NCI-H1436 (cell line): ENCODE measurements at places on chromosomes 11 and 22.

DNA sequence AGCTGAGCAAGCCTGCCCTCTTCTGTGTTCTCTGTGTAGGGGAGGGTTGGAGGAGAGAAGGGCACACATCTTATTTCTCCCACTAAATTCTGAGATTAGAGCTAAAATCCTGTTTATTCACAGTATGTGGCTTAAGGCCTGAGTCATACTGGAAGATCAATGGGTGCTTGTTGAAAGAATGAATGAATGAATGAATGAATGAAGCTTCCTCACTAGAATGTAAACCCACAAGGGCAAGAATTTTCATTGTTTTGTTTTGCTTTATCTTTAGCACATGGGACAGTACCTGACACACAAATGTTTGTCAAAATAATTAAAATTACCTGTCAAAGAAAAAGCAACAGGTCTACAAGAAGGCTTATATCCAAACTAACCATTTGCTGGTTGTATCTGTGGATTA lies 50.6 kb upstream of the PAK1 start:
- DNase-seq: no peak

GRCh38 chr11:11988681-11989261 lies 19.7 kb downstream of the DKK3 start:
- no peak for DNase-seq

- no peak for DNase-seq
Observed at GRCh38 chr11:75141166-75141565, 9.7 kb upstream of the SLCO2B1 start.

DNA sequence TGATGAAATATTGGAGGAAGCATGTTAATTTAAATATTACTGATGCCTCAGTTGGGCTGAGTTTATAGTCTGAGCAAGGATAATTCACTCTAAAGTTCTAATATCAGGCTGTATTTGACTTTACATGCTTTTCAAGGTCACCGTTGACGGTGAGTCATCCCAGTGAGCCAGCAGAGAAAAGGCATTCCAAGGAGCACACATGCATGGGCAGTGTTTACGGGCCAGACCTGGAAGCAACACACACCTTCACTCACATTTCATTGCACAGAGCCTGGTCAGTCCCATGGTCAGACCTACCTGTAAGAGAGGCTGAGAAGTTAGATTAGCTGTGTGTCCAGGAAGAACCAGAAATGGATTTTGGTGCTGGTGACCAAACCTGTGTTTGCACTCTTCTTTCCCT lies 53.5 kb downstream of the COMMD9 start:
- DNase-seq: no peak

GRCh38 chr11:77770629-77771028 lies 49.9 kb downstream of the RSF1 start:
- DNase-seq: no peak

DNA sequence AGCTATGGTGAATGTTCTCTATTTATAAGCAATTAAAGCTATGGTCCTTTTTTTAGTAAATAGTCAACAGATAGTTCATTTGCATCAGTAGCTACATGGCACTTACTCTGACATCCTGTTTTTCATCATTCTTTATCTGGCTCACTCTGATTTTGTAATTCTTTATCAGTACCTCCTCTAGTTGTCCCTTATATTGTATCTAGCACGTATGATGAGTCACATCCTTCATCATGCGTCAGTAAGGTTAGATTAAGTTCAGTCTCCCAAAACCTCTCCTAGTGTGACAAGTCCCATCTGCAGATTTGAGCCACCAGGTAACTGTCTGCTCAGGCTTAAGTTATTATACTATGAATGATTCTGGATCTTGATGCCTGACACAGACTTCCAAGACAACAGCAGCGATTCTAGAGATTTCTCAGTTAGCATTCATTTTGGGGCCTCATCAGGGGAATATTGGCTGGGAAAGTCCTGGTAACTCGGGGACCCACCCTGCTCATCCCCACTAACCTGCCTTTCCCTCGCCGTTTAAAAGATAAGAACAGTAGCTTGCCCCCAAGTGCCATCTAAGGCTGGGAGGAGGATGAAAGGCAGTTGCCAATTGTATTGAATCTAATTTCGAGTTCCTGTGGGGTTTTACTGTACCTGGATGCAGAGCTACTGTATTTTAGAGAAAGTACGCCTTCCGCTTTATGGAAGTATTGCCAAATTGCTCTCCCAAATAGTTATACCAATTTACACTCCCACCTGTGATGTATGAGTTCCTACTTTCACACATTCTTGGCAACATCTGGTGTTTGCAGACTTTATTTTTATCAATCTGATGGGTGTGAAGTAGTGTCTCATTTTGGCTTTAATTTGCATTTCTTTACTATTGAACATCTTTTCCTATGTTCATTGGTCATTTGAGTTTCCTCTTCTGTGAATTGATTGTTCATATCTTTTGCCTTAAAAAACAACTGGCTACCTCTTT lies 55.9 kb downstream of the ZC3H12C start:
- no peak for DNase-seq

- DNase-seq: no peak
Observed at GRCh38 chr11:33867561-33867960, 24.3 kb downstream of the LMO2 start.

DNA sequence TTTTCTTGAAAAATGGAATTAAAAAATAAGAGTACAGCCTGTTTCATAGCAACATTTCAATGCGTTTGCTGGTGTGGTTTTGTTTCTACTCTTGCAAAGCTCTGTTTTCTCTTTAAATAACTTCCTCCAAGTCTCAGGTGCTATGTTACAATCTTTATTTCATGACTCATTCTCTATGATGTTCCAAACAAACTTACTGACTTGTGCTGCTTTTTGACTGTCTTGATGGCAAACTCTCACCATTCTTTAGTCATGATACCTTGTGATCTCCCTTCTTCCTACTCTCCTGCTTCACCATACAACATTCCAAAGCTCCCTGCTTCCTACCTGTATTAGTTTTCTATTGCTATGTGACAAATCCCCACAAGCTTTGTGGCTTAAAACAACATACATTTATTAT lies 166.1 kb downstream of the C11orf91 start:
- DNase-seq: no peak

DNA sequence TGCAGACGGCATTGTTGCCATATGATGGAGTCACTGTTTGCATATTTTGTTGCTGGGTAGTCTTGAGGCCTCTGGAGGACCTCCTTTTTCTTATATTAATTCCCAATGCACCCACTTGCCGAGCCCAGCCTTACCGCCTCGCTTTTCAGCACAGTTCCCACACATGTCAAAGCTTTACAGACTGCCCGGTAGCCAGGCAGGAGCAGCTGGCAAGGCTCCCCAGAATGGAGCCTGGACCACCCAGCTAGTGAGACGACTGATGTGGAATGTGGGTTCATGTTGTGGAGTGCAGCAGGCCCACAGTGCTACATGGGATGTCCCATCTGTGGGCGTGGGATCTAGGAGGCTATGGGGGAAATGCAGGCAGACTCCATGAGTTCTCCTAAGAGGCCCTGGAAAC lies 99.4 kb upstream of the MTMR2 start:
- DNase-seq: no peak

DNA sequence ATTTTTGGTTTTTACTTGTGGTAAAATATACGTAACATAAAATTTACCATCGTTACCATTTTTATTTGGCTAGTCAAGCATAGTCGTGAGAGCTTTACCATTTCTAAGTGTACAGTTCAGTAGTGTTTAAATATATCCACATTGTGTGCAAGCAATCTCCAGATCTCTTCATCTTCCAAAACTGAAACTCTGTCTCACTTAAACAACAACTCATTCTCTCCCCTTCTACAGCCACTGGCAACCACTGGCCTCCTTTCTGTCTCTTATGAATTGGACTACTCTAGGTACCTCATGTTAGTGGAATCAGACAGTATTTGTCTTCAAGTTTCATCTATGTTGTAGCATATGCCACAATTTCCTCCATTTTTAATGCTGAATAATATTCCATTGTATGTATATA lies 37.4 kb downstream of the SMC1B start:
- DNase-seq: no peak

- DNase-seq: no peak
Observed at GRCh38 chr11:116938471-116939070, 101.1 kb upstream of the APOA1 start.

DNA sequence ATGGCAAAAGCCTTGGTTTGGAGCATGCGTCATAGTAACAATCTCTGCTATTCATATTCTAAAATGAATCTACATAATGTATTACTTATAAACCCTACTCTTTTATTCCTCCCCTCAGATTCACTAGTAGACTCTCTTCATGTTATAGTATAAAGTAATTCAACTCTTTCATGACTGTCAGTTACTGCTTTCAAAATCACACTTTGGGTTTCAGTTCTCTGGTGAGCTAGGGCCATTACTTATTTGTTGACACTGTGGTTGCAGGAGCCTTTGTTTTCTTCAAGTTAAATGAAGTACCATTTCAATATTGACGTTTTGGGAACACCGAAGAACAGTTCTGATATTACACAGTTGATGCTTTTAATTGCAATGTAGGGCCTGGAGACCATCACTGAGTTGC lies 378.4 kb downstream of the DDX10 start:
- no peak for DNase-seq

- DNase-seq: no peak
Observed at GRCh38 chr11:117754030-117754429, 43.0 kb downstream of the DSCAML1 start.

DNA sequence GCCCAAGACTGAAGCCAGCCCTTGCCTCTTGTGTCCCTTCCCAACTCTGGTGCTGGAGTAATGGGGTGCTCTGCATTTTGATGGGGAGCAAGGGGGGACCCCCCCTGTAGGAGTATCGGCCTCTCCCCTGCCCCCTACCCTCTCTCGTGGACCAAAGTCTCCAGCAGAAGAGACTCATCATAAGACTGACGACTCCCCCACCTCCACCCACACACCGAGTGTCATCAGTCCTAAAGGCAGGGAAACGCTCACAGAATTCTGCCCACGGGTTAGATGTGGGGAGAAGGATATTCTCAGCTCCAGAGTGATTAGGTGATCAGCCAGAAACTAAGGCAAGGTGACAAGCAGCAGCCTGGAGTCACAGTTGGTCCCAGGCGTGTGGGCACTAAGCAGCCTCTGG lies 38.8 kb downstream of the PPP2R1B start:
- no peak for DNase-seq

DNA sequence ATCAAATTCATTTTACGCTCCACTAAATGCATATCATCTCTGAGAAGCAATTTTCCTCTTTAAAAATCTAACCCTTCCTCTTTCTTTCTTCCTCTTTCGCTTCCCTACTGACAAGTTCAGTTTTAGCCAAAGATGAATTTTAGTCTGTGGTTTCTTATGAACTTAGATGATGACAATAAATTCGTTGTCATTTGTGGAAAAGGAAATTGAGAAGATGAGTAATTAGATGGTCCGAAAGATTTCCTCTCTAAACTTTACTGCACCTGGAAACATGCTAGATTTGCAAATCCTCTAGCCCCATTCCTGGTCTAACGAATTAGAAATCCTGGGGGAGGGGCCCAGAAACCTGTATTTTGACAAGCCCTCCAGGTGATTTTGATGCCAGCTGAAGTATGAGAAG lies 855.4 kb upstream of the CHORDC1 start:
- DNase-seq: no peak

- no peak for DNase-seq
Observed at GRCh38 chr11:10503221-10503620, 37.8 kb downstream of the RNF141 start.

GRCh38 chr11:104870910-104871309 lies 27.4 kb downstream of the CASP12 start:
- no peak for DNase-seq

- no peak for DNase-seq
Observed at GRCh38 chr11:57776031-57776521, 14.5 kb downstream of the CTNND1 start.

DNA sequence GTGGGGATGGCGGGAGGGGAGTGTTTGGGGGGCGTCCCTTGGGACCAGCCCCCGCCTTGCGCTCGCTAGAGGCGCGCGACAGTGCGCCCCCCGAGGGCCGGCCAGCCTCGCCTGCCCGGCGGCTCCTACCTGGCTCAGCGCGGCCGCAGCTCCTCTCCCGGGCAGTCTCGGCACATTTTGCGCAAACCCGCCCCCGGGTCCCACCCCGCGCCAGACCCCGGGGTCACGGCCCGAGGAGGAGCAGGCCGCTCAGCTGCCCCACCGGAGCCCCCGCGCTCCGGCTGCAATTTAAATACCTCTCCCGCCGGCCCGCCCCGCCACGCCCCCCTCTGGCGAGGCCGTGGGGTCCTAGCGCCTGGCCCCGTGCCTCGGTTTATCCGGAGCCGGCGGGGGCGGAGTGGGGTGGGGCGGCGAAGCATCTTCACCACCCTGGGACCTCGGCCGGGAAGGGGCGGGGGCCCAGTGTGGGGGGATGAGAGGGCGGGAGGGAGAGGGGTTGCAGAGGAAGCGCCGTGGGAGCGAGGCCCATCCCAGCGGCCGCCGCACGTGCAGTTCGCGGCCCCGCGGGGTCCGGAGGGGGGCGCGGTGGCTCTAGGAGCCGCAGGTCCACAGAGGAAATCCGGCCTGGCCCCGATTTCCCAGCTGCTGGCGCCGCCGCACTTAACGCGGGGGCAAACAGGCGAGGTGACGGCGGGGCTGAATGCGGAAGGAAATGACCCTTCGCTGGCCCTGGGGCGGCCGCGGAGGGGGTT lies at the start of gene LRRC32:
Gene LRRC32 (minus strand): TSS at position 263 of the 752 bp plus-strand sequence. CDS start 4,793 bp downstream, outside the sequence.
- no peak for DNase-seq

GRCh38 chr11:117931971-117932370 lies 2.8 kb upstream of the TMPRSS13 start:
- DNase-seq: no peak

GRCh38 chr22:28014211-28015045 lies 95.4 kb upstream of the PITPNB start:
- peak; percentile 62 for DNase-seq

DNA sequence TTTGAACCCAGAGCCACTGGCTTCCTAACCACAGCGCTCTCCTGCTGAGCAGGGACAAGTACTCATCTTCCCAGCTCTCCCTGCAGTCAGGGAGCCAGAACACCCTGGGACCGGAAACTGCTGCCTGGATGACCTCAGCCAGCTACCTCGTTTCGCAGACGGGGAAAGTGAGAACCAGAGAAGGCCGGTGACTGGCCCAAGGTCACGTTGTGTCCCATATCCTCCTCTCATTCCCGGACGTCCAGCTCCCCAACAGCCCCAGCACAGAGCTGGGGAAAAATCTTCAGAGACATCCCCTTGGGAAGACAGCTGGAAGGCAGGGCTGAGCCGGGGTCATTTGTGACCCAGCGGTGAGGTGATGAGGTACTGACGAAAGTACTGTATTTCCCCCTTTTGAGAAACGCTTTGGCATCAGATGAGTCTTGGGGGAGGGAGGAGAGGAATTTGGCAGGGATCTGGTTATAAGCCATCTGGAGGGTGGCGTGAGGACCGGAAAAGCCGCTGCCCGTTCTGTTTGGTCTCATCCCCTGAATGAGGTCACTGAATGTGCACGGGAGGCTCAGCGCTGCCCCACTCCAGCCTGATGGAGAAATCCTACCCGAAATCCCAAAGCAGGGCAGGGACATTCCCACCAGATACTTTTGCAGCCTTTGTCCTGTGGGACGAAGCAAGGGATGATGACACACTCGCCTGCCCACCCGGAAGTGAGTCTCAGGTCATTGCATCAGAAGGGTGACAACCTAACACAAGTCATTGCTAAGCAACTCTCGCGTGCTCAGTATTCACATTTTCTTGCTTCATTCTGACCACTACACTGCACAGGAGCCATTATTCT lies 41.1 kb downstream of the LIF start:
- DNase-seq: no peak

- DNase-seq: no peak
Observed at GRCh38 chr11:8256271-8257002, 7.2 kb downstream of the LMO1 start.

- no peak for DNase-seq
Observed at GRCh38 chr11:102534261-102534872, 3.8 kb upstream of the MMP7 start.
